ENCODE measurements at places on chromosomes 7 and 10. TPM values are rescaled to one million over a fixed set of nuclear protein-coding genes. Genes with fewer than 3 reads are reported as not detected.

DNA sequence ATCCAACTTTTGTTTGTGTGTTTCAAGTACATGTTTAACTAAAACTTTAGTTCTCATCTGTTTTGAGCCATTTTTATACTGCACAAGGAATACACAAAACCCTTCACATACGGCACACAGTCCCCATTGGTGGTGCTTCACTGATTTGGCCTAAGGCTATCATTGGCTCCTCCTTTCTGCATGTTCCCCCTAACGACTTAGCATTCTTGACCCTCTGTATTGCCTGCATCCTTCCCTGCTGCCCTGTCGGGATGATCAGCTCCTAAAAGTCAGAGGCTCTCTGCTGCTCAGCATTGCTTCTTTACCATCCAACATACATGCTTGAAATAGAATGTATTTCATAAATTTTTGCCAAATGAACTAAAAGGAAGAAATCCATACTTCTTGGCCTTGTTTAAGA lies 111.4 kb upstream of the ABCB5 start:
- DNase-seq: no peak

DNA sequence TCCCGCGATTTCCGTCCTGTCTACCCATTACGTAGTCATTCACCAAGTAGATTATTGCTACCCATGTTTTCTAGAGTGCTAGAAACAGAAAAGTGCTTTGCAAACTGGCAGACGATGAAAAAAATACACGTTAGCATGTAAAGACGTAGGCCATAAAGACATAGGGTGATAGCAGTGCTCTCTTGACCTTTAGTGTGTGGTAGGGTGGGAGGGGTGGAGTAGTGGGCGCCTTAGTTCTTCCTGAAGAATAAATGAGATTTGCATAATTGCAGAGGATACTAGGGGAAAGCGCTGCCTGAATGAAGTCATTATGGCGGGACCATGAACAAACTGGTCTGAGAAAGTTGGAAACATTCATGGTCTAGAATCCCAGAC lies 948 bp downstream of the ZNF485 start:
- DNase-seq: no peak

- no peak for DNase-seq
Measured at GRCh38 chr10:100334762-100335161, 4.7 kb upstream of the PKD2L1 start.

- DNase-seq: no peak
Measured at GRCh38 chr7:127667759-127668530, 16.0 kb downstream of the SND1 start.

- no peak for DNase-seq
Measured at GRCh38 chr7:95867309-95867708, 95.0 kb downstream of the DYNC1I1 start.

GRCh38 chr10:111108441-111108840 lies 31.6 kb downstream of the ADRA2A start:
- DNase-seq: no peak

- no peak for DNase-seq
Measured at GRCh38 chr7:22589641-22590201, 89.7 kb upstream of the STEAP1B start.

- no peak for DNase-seq
Measured at GRCh38 chr7:76047305-76047810, 442 bp downstream of the STYXL1 start.

- DNase-seq: no peak
Measured at GRCh38 chr7:99112097-99112496, 31.8 kb downstream of the SMURF1 start.

Gene PTPN20
- not detected for polyA plus RNA-seq

Gene NPFFR1
- polyA plus RNA-seq: not detected

Gene PPP1R17
- polyA plus RNA-seq: not detected
